ENCODE measurements at places on chromosomes 7 and 10.

DNA sequence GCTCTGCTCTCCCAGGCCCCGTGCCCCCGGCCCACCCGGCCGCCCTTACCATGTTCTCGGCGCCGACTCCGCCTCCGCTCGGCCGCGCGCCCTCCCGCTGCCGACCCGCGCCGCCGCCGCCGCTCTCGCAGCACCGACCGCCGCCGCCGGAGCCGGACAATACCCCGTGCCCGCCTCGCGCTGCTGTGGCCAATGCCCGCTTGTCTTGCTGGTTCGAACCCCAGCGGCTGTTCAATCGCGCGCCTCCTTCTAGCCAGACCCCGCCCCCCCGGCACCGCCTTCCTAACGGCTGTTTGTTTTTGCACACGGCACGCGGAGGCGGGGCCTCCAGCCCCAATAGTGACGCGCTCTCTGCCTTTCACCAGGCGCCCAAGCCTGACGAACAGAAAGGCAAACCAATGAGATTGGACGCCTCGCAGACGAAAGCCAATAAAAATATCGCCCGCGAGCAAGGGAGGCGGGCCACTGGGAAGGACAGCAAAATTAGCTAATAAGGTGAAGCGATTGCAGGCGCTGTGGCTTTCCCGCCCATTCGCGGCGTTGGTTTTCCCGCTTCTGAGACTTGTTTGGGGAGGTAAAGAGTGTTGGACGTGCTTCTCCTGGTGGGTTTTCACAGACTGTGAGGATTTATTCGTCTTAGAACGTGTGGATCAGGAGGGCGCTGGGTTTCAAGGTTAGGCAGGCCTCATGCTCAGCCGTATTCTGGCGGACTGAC, at the start of gene H2AZ2:
TSS of gene H2AZ2 (minus strand) at position 168 of the 715 bp plus-strand sequence. CDS start at position 52, 116 bp downstream.
- DNase-seq, result peak; percentile 100

GRCh38 chr7:127114742-127115265, 137.9 kb downstream of the GRM8 start:
- no peak for DNase-seq

DNA sequence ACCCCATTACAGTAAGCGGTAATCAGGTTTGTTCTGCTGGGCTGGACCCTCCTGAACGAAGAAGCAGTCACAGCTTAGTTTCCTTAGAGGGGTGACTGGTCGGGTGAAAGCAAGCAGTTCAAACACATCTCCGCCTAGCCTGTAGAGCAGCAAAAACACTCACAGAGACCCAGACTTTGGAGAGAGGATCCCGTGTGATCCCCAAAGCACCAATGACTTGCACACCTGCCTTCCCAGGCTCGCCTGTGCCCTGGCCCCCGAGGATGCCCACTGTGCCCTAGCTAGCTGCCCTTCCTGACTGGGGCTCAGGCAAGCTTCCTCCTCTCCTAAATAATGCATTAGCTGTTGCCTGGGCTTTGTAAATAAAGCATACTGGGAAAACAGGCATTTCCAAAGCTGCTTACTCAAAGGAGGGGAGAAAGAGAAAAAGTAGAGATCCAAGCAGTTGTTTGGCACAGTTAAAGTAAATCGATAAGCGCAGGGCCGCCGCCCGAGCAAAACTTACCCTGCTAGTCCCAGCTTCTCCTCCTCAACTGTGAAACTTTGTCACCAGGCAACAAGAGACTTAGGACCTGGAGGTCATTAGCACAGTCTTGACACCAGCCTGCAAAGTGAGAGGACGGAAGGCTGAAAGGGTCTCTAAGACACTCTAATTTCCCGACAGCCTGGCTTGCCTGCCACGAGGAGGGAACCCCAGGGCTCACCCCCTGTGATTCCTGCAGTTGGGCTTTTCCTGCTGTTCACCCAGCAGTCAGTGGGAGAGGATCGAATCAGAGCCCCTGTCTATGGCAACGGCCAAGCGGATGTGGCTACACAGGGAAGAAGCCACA, 4.8 kb downstream of the LRRC18 start:
- DNase-seq, result no peak

DNA sequence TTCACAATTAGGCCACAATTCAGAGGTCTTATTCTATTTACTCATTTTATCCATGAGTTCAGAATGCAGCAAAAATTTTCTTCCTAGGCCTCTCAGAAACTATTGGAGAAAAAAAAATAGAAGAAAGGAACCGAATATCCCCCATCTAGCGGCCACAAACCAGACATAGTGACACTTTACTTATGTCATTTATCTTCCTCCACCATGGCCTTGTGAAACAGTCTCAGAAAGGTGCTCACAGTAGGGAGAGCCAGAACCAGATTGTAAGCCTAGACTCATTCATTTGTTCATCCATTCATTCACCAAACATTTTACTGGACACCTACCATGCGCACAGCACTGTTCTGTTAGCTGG, 16.0 kb downstream of the CREB3L2 start:
- no peak for DNase-seq

GRCh38 chr7:121957626-121958025, 84.7 kb downstream of the PTPRZ1 start:
- DNase-seq, result no peak

DNA sequence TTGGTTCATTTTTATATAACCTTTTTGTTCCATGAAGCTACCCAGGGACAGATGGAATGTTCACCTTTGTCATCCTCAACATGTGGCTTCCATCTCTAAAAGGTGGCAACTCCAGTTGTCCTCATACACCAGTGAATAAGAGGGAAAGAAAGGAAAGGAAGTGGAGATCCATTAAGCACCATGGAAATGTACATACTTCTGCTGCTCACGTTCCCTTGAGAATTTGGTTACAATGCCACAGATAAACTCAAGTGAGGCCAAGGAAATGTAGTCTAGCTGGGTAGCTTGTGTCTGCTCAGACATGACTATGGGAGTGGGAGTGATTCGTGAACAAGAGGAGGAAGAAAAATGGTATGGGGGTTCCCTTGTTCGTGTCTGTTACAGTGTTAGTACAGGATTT, 237.1 kb upstream of the FAM3C start:
- DNase-seq, result no peak

DNA sequence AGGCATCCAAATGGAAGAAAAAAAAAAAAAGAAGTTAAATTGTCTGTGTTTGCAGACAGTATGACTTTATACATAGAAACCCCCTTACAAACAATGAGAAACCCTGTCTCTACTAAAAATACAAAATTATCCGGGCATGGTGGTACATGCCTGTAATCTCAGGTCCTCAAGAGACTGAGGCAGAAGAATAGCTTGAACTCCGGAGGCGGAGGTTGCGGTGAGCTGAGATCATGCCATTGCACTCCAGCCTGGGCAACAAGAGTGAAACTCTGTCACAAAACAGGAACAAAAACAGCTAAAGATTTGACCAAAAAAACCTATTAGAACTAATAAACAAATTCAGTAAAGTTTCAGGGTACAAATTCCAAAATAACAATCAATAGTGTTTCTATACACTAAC, 385.8 kb upstream of the GRM3 start:
- DNase-seq, result no peak
